ENCODE measurements at places on chromosomes 3 and 15.
A peak's percentile ranks its signal among the peaks of the same experiment; 100 is the strongest.

DNA sequence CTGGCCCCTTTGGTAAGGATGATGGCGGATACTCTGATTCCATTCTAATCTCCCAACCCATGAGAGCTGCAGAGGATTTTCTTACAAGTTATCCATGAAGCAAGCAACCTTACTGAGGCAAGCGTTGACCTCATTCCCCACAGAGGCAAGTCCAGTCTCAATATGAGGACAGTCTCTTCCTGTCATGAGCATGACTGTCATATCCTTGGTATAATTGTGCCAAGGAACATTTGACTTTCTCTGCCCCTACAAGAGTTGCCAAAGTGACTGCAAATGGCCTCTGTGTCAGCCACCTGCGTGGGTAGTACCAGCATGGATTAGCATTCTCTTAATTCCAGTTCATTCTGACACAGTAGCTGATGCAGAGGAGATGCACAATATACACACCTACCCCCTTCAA, 71.2 kb upstream of the TMEM158 start:
- no peak for DNase-seq

DNA sequence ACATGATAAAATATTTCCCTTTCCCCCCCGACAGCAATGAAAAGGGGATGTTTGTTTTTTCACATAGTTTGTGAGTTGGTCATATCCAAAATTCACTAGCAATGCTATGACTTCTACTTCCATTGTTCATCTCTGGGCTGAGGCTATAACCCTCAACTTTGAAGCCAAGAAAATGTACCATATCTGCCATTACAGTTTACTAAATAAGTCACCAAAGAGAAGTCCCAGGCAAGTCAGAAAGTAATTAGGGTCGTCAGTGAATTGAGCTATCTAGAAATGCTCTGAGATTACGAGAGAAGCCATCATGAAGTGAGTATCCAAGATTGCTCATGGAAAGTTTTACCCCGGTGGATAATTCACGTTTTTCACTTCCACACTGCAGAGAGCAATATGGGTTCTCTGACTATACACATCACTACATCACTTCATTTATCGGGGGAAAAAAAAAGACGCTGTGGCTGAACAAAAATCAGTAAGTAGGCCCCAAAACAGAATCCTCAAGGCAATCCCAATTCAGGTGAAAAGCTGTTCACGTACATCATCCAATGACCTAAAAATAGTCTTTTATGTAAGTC, 1.4 kb downstream of the PEAK1 start:
- peak; percentile 49 for DNase-seq

- no peak for DNase-seq
Measured at GRCh38 chr3:44206261-44206660, 35.4 kb upstream of the TOPAZ1 start.

DNA sequence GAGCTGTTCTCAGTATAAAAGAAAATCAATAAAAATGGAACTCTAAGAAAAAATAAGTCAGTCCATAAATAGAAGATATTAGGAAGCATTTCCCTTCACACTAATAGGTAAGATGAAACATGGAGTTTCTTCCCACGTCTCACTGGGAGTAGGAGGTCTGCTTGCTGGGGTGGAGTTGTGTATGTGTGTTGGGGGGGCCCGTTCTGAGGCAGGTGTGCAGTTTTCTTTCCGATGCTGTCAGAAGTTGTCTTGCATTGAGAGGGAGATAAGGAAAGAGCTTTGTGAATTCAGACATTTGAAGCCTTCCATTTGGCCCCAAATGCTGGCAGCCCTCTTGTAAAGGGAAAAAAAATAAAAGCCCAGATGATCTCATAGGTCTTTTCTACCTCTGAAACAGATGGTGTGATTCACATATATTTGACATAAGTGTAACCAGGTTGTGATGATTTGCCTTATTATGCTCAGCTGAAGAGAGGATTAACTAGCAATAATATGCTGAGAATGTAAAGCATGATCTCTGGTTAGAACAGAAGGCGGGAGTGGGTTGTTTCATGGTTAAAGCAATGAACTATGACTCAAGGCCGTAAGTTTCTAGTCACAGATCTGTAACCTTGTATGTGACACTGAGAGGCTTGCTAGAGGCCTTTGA, 8.8 kb downstream of the RASGRP1 start:
- peak; percentile 95 for DNase-seq

DNA sequence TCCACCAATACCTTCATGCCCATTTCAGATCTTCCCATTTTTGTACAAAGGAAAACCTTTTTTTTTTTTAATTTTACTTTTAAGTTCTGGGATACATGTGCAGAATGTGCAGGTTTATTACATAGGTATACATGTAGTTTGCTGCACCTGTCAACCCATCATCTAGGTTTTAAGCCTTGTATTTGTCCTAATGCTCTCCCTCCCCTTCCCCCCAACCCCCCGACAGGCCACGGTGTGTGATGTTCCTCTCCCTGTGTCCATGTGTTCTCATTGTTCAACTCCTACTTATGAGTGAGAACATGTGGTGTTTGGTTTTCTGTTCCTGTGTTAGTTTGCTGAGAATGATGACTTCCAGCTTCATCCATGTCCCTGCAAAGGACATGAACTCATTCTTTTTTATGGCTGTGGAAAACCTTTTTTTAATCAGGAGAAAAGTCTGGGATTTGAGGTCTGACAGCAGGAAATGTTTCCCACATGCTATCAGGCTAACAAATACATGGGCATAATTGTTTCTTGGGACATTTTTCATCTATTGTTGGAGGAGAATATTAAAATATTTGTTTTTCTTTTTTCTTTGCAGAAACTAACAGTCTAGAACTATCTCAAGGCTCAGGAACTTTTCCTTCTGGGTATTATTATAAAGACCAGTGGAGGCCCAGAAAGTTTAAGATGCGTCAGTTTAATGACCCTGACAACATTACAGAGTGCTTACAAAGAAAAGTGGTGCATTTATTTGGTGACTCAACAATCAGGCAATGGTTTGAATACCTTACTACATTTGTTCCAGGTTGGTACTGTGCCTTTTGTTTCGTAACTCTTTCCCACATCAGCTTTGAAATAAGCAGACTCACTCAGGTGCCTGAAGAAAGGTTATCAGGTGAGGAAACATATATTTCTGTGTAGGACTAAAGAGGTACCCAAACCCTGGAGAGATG, 32.8 kb upstream of the NFKBIZ start:
- no peak for DNase-seq

GRCh38 chr3:167350245-167350862, 29.7 kb downstream of the ZBBX start:
- no peak for DNase-seq

DNA sequence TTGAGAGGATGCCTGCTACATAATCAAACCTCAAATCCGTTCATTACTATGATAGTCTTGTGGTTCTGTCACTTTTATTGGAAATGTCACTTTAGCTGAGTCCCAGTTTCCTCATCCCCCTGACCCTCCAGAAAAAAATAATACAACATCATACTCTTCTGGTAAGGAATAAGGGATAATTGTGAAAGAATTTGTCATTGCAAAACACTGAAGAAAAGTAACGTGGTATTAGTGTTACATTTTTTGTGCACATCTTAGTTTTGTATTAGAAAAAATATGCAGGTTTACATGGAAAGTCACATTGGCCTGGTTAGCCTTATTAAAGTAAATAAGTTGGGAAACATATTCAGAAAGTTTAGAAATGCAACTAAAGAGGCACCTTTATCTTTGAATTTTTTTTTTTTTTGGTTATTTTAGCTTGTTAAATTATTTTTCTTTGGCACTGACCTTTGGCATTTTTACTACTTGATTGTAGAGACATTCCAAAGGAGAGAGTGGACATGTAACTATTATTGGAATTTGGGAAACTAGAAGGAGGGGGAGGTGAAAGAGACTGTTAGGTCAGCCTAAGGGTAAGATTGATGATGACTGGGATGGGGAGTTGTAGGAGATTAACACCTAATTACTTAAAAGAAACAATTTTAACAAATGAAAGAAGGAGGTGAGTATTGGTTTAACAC, 462.2 kb upstream of the RARB start:
- no peak for DNase-seq

DNA sequence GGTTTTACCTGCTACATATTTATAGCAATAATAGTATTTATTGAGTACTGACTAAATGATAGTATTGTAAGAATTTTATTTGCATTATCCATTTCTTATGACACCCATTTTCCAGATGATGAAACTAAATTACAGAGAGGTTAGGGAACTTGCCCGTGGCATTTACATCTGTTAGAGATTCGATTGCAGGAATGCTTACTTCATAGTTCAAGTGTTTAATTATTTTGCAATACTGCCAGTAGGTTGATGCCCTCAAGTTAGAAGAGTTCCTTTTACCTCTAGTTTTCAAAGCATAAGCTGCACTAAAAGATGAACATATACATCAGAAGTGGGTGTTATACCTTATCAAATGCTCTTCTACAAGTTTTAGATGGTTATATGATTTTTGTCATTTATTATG, 362.8 kb upstream of the RGMA start:
- DNase-seq = no peak

DNA sequence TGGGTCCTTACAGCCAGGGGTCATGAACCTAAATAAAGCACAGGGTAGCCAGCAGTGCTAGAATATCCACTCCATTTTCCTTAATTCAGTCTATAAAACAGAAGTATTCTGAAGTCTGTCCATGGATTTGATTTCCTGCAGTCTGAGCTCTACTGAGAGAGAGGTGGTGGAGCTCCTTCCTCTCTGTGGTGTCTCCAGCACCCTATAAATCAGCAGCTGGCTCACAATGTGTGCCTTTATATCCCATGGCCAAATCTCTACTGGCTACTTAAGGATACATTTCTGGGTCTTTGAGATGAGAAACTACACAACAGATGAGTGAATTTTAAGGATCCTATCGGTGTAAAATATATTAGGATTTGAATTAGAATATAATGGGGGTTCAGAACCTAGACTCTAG, 339.9 kb upstream of the RBMS3 start:
- DNase-seq = no peak

GRCh38 chr3:28150465-28151206, 90.8 kb upstream of the CMC1 start:
- no peak for DNase-seq

- no peak for DNase-seq
Measured at GRCh38 chr3:55471522-55472280, 15.4 kb downstream of the WNT5A start.

DNA sequence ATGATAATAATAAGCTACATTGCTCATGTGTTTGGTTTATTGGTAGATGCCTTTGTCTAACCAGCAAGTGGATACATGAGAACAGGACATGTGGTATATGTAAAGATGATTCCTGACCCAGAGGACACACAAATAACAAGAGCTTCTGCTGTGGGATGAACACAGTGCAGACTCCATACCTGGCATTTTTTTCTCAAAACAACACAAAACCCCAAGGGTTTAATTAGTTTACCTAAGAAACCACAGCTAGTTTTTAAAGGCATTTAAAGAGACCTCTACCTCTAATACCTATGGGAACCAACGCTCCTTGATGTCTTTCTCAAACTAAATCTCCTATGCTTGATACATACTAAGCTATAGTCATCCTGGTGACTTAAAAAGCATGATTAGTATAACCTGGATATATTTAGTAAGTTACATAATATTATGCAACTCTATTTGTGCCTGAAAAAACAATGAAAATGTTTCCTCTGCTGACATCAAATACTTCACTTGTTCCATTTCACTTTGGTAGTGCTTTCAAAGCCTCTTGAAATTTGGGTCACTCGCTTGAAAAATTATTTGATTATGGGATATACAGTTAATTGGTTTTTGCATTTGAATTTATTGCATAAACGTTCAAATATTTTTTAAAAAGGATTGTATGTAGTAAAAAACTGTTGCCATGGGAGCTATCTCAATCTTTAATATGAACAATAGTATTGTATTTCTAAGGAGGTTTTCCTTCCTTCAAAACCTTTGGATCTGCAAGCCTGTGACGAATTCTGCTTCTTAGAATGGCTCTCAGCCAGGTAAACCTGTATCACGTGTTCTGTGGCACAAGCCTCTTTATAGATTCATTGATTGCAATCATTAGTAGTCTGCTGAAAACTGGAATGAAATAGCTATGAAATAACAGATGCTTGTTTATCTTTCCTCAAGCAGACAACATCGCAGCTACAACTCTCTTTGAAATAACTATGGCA, 233.0 kb upstream of the KCNMB2 start:
- no peak for DNase-seq

DNA sequence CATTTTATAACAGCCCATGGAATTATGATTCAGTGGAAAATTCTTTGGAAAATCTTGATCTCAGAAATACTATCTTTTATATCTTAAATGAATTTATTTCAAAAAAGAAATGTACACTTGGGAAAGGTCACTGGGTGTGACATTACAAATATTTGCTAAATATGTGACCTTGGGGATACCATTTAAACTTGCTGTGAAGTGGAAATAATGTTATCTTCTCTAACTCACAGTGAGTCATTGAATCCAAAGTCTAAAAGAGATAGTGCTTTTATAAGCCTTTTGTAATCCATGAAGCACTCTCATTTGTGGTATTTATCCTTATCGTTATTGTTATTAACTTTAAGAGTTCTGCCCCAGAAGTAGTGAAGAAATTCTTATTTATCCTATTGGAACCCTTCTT, 289.8 kb upstream of the SEMA6D start:
- DNase-seq = peak; percentile 23

- no peak for DNase-seq
Measured at GRCh38 chr15:42155546-42156242, 742 bp downstream of the PLA2G4F start.

DNA sequence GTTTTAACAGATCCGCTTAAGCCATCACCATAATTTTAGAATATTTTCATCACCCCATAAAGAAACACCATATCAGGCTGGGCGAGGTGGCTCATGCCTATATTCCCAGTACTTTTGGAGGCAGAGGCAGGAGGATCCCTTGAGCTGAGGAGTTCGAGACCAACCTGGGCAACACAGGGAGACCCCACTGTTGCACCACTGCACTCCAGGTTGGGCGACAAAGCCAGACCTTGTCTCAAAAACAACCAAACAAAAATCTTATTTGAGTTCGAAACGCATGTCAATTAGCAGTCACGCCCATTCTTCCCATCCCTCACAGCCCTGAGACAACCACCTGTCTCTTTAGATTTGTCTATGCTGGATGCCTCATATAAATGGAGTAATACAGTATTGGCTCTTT, 119.9 kb downstream of the KLF13 start:
- no peak for DNase-seq

GRCh38 chr15:74376825-74377581, 9.6 kb upstream of the CYP11A1 start:
- no peak for DNase-seq

DNA sequence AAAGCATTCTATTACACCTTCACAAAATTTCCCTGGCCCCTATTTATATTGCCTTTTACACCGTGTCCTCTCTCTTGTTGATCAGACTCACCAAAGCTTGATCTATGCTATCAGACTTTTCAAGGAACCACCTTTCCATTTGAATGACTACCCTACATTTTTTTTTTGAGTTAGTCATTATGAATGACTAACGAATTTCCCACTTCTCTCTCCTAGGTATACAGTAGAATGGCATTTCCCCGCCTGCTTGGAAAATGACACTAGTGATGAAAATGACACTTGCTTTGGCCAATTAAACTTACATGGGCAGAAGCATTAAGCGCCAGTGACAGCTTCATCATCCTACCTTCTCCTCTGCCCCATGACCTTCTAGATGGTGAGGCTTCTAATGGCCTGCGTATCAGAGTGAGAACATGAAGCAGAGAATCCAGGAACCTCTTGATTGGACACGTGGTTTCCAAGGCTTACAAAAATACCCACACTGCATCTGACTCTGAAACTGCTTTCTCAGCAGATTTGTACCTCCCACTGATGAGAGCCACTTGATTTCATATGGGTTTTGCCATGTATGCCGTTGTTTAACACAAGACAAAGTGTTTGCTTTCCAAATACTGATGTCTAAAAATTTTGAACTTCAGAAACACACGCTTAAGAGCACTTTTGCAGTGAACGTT, 370.5 kb downstream of the CTNNB1 start:
- DNase-seq = no peak

- DNase-seq = no peak
Measured at GRCh38 chr3:119608405-119609000, 10.8 kb downstream of the PLA1A start.
